ENCODE measurements at places on chromosomes 7 and 10. TPM values are rescaled to one million over a fixed set of nuclear protein-coding genes. Genes with fewer than 3 reads are reported as not detected.
A peak's percentile ranks its signal among the peaks of the same experiment; 100 is the strongest.

DNA sequence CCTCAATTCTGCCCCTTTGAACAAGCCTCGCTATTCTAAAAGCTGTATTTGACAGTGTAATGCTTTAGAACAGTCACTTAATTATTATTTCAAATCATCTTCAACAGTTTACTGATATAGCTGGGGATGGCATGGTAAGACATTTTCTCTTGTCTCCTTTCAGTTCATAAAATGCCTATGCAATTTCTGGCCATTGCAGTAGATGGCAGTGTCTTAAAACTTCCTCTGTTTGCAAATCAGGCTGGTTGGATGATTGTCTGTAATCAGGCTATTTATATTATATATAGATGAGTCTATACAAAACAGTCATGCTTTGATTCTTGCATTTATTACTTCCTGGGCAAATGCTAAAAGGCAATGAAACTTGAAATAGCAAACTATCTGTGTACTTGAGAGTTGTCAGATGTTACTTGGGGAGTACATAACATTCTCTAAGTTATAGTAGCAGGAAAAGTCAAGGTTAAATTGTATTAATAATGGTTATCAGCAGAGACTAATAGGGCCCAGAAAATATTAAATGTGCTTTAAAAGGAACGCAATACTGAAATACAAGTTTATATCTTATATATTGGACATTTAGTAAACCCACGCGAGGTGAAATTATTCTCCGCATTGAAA, 55.5 kb upstream of the LHFPL3 start:
- no peaks in the 10 kb centered on the region for H3K36me3 ChIP-seq
- DNase-seq: no peak
- H3K27ac ChIP-seq: no peak overlapping the region

CPN1 gene
- not detected for total RNA-seq

- no peak overlapping the region for H3K4me3 ChIP-seq
- peak; percentile 73 for DNase-seq
- H3K36me3 ChIP-seq: no peaks in the 10 kb centered on the region
- peaks cover 4% of the 10 kb centered on the region for H3K4me1 ChIP-seq
- H3K27me3 ChIP-seq: no peaks in the 10 kb centered on the region
- no peak overlapping the region for H3K27ac ChIP-seq
These were observed 139.1 kb upstream of the PFKP start for GRCh38 chr10:2927958-2928840.

PLEKHS1 gene
- total RNA-seq: 7.6 TPM

STEAP1 gene
- 3.0 TPM for total RNA-seq

GRCh38 chr7:11236680-11237079, 263.0 kb downstream of the PHF14 start:
- peak; percentile 15 for DNase-seq
- no peak overlapping the region for H3K4me3 ChIP-seq
- no peaks in the 10 kb centered on the region for H3K36me3 ChIP-seq
- no peak overlapping the region for H3K27ac ChIP-seq

SH2D4B gene
- total RNA-seq: 0.33 TPM

- no peaks in the 10 kb centered on the region for H3K4me1 ChIP-seq
- no peak overlapping the region for H3K4me3 ChIP-seq
- H3K27me3 ChIP-seq: no peaks in the 10 kb centered on the region
- no peak overlapping the region for H3K27ac ChIP-seq
These were observed 27.2 kb downstream of the HTR5A start for GRCh38 chr7:155097338-155097737.

DNA sequence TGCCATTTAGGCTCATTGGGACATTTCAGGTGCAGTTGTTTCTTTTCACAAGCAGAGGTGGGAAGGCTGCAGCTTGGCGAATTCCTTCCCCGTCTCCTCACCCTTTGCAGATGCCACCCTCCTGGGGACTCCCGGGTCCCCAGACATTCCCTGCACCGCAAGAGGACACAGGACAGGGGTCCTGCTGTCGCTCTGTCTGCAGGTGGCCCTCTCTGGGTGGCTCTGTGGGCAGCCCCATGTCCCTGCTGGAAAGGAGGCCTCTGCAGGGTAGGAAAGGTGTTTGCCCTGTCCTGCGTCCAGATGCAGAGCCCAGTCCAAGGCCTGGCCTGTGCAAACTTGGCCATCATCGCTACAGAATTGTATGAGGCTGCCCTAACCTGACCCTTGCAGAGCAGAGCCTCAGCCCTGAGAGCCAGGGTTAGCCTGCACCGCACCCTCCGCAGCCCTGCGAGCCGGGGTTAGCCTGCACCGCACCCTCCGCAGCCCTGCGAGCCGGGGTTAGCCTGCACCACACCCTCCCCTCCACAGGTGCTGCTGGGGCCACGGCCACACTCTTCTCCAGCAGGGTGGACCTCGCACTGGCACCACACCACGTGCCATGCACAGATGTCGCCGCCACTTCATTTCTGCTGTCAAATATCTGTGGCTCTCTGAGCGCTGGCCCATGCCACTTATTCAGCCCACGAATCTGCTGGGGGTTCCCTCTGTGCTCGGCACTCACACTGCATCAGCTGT, 61.0 kb downstream of the CFAP46 start:
- no peaks in the 10 kb centered on the region for H3K27me3 ChIP-seq
- no peak overlapping the region for H3K27ac ChIP-seq
- H3K36me3 ChIP-seq: no peaks in the 10 kb centered on the region
- H3K4me1 ChIP-seq: no peaks in the 10 kb centered on the region
- no peak overlapping the region for H3K4me3 ChIP-seq

AGK gene
- total RNA-seq: 30.7 TPM

- DNase-seq: peak; percentile 14
- no peaks in the 10 kb centered on the region for H3K27me3 ChIP-seq
- no peaks in the 10 kb centered on the region for H3K4me1 ChIP-seq
These were observed 176.6 kb upstream of the SP4 start for GRCh38 chr7:21251151-21251800.

IL2RA gene
- 0.99 TPM for total RNA-seq

- H3K27me3 ChIP-seq: no peaks in the 10 kb centered on the region
- peaks cover 26% of the 10 kb centered on the region for H3K4me1 ChIP-seq
- peak overlapping the region; percentile 34 for H3K27ac ChIP-seq
- H3K4me3 ChIP-seq: no peak overlapping the region
- peak; percentile 44 for DNase-seq
- H3K36me3 ChIP-seq: no peaks in the 10 kb centered on the region
These were observed 10.8 kb downstream of the ERLIN1 start for GRCh38 chr10:100174699-100175677.

DNA sequence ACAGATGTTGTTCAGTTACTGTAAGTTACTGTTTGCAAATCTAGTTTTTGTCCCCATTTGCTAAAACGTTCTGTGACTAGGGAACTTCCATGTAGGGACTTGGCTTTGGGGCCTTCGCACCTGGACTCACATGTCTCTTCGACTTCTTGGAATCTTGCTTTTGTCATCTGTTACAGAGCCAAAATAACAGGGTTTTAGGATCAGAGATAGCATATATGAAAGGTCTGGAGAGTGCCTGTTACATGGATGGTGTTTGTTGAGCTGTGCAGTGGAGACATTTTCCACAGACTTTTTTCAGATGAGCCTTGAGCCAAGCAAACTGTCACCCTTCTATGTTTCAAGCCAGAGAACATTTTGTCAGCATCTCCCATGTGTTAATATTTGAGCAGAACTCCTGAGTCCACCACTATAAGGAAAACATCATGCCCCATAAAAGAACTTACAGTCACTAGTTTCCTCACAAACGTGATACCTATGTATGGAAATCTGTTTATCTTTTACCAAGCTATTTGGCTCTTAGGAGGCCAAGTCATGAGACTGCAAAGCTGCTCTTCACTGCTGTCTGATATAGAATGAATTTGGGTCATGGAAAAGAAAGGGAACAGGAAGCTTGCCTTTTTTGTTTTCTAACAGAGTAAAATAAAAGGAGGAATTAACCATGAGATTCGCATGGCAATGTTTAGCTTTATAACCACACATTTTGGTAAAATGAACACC, 818.6 kb upstream of the IGFBP3 start:
- peaks cover 1% of the 10 kb centered on the region for H3K4me1 ChIP-seq
- H3K36me3 ChIP-seq: no peaks in the 10 kb centered on the region
- no peaks in the 10 kb centered on the region for H3K27me3 ChIP-seq

- DNase-seq: no peak
- H3K4me1 ChIP-seq: peaks cover 35% of the 10 kb centered on the region
- H3K27me3 ChIP-seq: no peaks in the 10 kb centered on the region
- no peak overlapping the region for H3K27ac ChIP-seq
- no peaks in the 10 kb centered on the region for H3K36me3 ChIP-seq
- H3K4me3 ChIP-seq: no peak overlapping the region
These were observed 34.7 kb downstream of the MET start for GRCh38 chr7:116706668-116707126.

DNA sequence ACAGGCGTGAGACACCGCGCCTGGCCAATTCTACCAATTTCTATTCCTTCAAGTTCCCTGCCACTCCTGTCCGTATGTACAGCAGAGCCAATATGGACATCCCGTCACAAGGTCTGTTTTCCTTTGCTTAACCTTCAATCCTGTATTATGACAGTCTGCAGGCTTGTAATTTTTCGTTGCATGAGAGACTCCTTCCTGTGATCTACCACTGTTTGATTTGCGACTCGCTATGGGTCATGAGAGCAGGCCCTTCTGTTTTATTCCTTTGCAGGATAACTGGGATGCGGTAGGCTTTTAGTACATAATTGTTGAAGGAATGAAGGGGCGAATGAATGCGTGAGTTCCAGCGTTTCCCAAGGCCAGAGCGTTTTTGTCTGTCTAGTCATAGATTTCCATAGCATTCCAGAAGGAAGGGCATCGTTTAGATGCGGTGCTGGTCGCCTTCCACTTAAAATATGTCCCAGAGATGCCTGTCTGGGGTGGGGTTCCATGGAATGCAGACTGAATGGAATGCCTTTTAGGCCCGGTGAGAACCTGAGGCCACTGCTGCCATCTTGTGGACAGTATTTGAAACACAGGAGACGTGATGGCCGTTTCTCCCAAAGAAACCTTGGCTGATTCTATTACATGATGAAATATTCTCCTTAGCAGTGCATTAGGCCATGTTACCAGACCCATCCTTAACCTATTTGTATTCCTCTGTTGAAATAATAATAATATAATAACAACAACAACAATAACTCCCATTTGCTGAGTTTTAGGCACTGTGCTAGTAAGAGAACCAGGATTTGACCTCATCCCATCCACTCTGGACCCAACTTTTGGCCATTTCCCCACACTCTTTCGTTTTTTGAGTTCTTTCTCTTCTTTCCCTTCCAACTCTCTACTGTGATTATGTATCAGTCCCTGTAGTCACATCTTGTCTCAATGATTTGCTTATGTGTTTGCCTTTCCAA, 193.2 kb downstream of the MYOF start:
- H3K36me3 ChIP-seq: no peaks in the 10 kb centered on the region
- no peaks in the 10 kb centered on the region for H3K4me1 ChIP-seq
- DNase-seq: peak; percentile 73
- H3K4me3 ChIP-seq: no peak overlapping the region

DNA sequence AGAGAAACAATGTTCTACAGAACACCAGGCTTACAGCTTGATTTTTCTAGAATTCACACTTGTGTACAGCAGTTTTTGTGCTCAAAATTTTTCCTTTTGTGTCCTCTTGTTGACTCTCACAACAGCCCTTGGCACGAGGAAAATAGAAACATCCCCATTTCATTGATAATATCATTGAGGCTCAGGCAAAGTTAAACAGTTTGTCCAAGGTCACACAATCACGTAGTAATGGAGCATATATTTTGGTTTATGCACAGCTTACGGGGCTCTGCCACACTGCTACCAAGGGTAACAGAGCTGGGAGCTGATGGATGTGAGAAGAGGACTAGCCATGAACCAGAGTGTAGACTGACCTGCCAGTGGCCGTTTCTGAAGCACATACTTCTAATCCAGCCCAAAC, 292.0 kb downstream of the FZD1 start:
- H3K4me1 ChIP-seq: no peaks in the 10 kb centered on the region
- H3K36me3 ChIP-seq: no peaks in the 10 kb centered on the region
- no peak overlapping the region for H3K27ac ChIP-seq
- no peak overlapping the region for H3K4me3 ChIP-seq
- no peak for DNase-seq
- H3K27me3 ChIP-seq: no peaks in the 10 kb centered on the region

DNA sequence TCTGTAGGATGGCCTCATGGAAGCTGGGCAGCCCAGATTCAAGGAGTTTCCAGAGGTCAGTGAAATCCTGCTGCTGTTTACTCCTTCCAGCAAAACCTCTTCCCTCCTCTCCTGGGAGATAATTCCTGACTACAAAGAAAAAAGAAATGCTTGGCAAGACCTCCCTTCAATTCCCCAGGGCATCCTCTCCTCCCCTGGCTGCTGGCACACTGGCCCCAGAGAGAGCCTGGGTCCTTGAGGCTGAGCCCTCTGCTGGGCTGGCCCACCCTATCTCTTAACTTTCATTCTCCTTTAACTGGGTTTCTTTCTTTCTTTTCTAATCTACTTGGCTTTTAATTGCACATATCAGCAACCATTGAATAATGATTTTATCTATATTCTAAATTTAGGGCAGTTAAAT, 7.7 kb downstream of the DRGX start:
- H3K27ac ChIP-seq: no peak overlapping the region
- DNase-seq: no peak
- no peaks in the 10 kb centered on the region for H3K36me3 ChIP-seq
- no peak overlapping the region for H3K4me3 ChIP-seq
- no peaks in the 10 kb centered on the region for H3K4me1 ChIP-seq

GRCh38 chr7:79761876-79762429, 308.5 kb upstream of the MAGI2 start:
- no peak for DNase-seq
- no peaks in the 10 kb centered on the region for H3K27me3 ChIP-seq
- no peaks in the 10 kb centered on the region for H3K4me1 ChIP-seq
- H3K36me3 ChIP-seq: no peaks in the 10 kb centered on the region
- H3K27ac ChIP-seq: no peak overlapping the region

COX15 gene
- 9.6 TPM for total RNA-seq

PTPN20 gene
- total RNA-seq: 4.4 TPM

NT5C2 gene
- total RNA-seq: 32.0 TPM

FANK1 gene
- total RNA-seq: 1.0 TPM

GRCh38 chr7:10083766-10084165, 889.9 kb upstream of the PHF14 start:
- H3K27ac ChIP-seq: no peak overlapping the region
- H3K27me3 ChIP-seq: no peaks in the 10 kb centered on the region
- H3K36me3 ChIP-seq: no peaks in the 10 kb centered on the region
- H3K4me3 ChIP-seq: no peak overlapping the region
- H3K4me1 ChIP-seq: no peaks in the 10 kb centered on the region

- H3K36me3 ChIP-seq: no peaks in the 10 kb centered on the region
- no peak overlapping the region for H3K27ac ChIP-seq
- no peaks in the 10 kb centered on the region for H3K27me3 ChIP-seq
- no peaks in the 10 kb centered on the region for H3K4me1 ChIP-seq
These were observed 115.5 kb downstream of the WDFY4 start for GRCh38 chr10:48800007-48800675.

DNA sequence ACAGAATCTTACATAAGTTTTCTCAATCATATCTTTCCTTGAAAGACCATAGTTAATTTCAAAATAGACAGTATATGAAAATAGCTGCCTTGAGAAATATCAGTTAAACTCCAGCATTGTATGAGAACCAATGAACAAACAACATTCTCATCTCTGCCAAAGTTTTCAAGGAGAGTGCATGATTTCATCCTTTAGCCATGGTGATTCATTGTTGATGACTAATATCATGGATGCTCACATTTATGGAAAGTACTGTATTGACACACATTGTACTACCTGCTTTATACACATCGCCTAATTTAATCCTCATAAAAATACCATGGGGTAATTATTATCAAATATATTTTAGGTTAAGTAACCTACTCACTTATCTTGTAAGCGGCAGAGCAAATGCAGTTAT, 250.3 kb downstream of the CNTNAP2 start:
- DNase-seq: no peak
- H3K27ac ChIP-seq: no peak overlapping the region
- no peaks in the 10 kb centered on the region for H3K36me3 ChIP-seq
- H3K4me3 ChIP-seq: no peak overlapping the region
- no peaks in the 10 kb centered on the region for H3K27me3 ChIP-seq

Measured in body of pancreas (tissue), 4 donors.